ENCODE measurements at places on chromosomes 1 and 21. TPM values are rescaled to one million over a fixed set of nuclear protein-coding genes. Genes with fewer than 3 reads are reported as not detected.

Gene DCDC2B
- not detected for total RNA-seq

Gene RHD
- not detected for total RNA-seq

Gene AQP10
- total RNA-seq, result not detected

Gene SYT14
- total RNA-seq, result not detected

Gene LEFTY1
- total RNA-seq, result not detected

Gene MATN1
- 0.59 TPM for total RNA-seq

Gene HRNR
- total RNA-seq, result not detected

Gene TGFB2
- 58.9 TPM for total RNA-seq

Gene RGS16
- total RNA-seq, result 0.23 TPM

Gene FAM167B
- total RNA-seq, result 1.9 TPM

Gene CFHR5
- not detected for total RNA-seq

Gene SDHB
- total RNA-seq, result 212 TPM

Gene ANKRD35
- total RNA-seq, result not detected

DNA sequence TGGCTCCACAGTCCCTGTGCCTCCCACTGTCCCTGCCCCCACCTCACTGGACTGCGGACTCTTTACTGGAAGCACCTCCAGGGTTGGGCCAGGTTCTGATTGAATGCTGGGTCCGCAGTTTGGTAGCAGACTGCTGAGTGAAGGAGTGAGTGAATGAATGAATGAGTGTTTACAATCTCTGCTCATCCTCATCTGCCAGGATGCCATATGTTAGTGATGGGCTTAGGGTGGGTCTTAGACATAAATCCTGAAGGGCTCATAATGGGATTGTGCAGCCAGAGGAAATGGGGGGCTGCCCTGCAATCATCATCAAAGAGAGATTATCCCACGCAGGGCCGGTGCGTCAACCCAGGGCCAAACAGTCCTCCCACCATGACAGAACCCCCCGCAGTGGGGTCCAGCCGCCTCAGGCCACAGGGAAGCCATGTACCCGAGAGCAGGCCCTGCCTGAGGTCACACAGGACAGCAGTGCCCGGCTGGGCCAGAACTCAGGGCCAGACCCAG is 26.1 kb downstream of the SLC1A7 start:
- H3K27me3 ChIP-seq, result no peaks in the 10 kb centered on the region
- peak overlapping the region; percentile 65 for H3K27ac ChIP-seq
- H3K36me3 ChIP-seq, result no peaks in the 10 kb centered on the region
- H3K4me1 ChIP-seq, result peaks cover 20% of the 10 kb centered on the region

- no peaks in the 10 kb centered on the region for H3K36me3 ChIP-seq
- H3K27me3 ChIP-seq, result no peaks in the 10 kb centered on the region
- H3K4me1 ChIP-seq, result no peaks in the 10 kb centered on the region
- no peak for DNase-seq
- H3K27ac ChIP-seq, result no peak overlapping the region
- no peak overlapping the region for H3K4me3 ChIP-seq
Measured at GRCh38 chr1:237241038-237241437, 199.1 kb downstream of the RYR2 start.

- no peak overlapping the region for H3K27ac ChIP-seq
- DNase-seq, result no peak
- H3K4me1 ChIP-seq, result no peaks in the 10 kb centered on the region
- H3K4me3 ChIP-seq, result no peak overlapping the region
Measured at GRCh38 chr1:162857850-162858249, 3.1 kb downstream of the CCDC190 start.

DNA sequence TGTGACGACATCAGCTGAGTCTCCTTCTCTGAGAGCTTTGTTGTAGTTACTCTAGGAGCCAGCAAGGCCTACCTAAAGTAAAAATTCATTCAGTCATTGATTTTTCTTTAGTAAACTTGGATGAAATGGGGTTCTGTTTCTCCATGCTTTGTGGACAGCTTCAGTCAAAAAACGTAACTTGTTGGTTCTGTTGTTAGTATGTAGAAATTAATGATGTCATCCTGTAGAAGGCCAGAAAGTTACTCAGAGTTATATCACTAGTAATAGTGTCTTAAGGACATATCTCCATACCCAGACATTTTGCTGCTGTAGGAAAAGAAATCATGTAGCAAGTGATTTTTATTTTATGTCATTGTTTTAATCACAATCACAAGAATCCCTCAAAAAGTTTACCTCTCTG is 43.0 kb downstream of the KDM1A start:
- H3K4me3 ChIP-seq, result no peak overlapping the region
- DNase-seq, result no peak
- H3K27ac ChIP-seq, result no peak overlapping the region
- H3K4me1 ChIP-seq, result no peaks in the 10 kb centered on the region
- H3K27me3 ChIP-seq, result no peaks in the 10 kb centered on the region

- no peak overlapping the region for H3K27ac ChIP-seq
- H3K4me1 ChIP-seq, result no peaks in the 10 kb centered on the region
- H3K27me3 ChIP-seq, result no peaks in the 10 kb centered on the region
- no peak for DNase-seq
Measured at GRCh38 chr21:16185766-16186165, 456.0 kb downstream of the USP25 start.

DNA sequence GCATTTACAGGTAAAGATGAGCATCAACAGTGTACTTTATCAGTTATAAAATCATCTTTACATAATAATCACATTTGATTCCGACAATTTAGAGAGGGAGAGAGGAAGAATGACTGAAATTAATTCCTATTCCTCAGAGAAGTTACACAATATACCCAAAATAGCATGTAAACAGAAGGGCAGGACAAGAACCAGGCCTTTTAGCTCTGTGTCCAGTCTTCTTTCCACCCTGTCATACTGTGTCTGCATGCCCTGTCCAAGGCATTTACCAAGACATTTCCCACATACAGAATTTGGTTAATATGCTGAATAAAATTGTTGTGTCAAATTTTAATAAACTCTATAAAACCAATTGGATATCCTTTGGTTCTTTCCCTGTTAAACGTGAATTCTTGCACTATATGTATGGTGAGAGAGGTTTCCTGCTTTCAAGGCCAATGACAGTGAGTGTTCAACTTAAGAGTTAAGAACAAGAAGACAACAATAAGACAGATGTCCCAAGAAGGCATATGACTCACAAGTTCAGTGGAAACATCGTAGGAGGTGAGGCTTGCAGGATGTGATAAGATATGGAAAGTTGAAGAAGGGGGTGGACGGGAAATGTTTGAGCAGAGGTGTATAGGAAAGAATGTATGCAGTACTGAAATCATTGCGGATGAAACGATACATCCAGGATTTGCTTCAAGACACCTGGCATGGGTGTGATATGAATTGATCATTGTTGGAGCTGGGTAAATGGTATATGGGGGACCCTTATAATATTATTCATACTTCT is 20.8 kb downstream of the LRRC8B start:
- no peak for DNase-seq
- no peak overlapping the region for H3K27ac ChIP-seq
- peaks cover 7% of the 10 kb centered on the region for H3K4me1 ChIP-seq
- H3K36me3 ChIP-seq, result no peaks in the 10 kb centered on the region

GRCh38 chr1:212624976-212625501 is 16.5 kb downstream of the ATF3 start:
- no peak for DNase-seq
- H3K36me3 ChIP-seq, result no peaks in the 10 kb centered on the region
- no peak overlapping the region for H3K4me3 ChIP-seq
- H3K27me3 ChIP-seq, result no peaks in the 10 kb centered on the region
- no peaks in the 10 kb centered on the region for H3K4me1 ChIP-seq

- peak; percentile 61 for DNase-seq
- H3K27ac ChIP-seq, result peak overlapping the region; percentile 88
- no peak overlapping the region for H3K4me3 ChIP-seq
- no peaks in the 10 kb centered on the region for H3K36me3 ChIP-seq
Measured at GRCh38 chr21:35257413-35257812, 208.3 kb upstream of the RUNX1 start.

- H3K27ac ChIP-seq, result no peak overlapping the region
- H3K4me1 ChIP-seq, result no peaks in the 10 kb centered on the region
- no peaks in the 10 kb centered on the region for H3K36me3 ChIP-seq
- H3K27me3 ChIP-seq, result no peaks in the 10 kb centered on the region
- DNase-seq, result no peak
Measured at GRCh38 chr21:44329086-44329889, 9.9 kb downstream of the CFAP410 start.

- H3K36me3 ChIP-seq, result no peaks in the 10 kb centered on the region
- H3K4me1 ChIP-seq, result no peaks in the 10 kb centered on the region
- no peak for DNase-seq
- no peak overlapping the region for H3K27ac ChIP-seq
- H3K4me3 ChIP-seq, result no peak overlapping the region
- H3K27me3 ChIP-seq, result no peaks in the 10 kb centered on the region
Measured at GRCh38 chr21:17461582-17461981, 51.3 kb upstream of the CXADR start.

- no peak overlapping the region for H3K27ac ChIP-seq
- no peaks in the 10 kb centered on the region for H3K27me3 ChIP-seq
- no peak for DNase-seq
- H3K4me3 ChIP-seq, result no peak overlapping the region
Measured at GRCh38 chr1:46517932-46518498, 28.4 kb downstream of the DMBX1 start.

DNA sequence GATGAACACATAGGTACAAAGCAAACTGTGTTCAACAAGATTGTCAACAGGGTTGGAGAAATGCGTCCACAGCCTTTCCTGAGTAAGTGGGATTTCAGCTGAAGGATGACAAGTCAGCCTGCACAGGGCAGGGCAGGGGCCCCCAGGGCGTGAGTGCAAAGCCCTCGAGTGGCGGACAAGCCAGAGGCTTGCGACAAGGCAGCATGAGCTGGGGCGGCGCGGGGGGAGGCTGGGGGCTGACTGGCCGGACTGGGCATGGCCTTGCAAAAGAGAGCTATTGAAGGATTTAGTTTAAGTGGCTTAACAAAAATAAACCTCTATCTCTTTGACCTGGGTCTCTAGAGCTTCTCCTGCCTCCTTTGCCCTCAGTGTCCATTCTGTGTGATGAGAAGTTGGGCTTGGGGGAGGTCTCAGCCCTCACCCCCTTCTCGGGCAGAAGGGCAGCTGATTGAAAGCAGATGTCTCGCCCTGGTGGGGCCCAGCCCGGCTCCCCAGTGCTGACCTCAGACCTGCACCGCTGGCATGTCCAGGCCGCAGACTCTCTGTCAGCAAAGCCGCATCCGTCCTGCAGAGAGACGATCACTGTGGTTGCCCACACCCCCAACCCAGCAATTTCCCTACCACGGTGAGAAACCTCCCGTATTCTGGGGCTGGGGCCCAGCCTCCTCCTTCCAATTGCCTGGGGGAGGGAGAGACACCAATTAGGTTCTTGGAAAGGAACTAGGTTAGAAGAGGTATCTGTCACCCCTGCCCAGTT is 24.3 kb upstream of the EPS8L3 start:
- peaks cover 87% of the 10 kb centered on the region for H3K4me1 ChIP-seq
- no peaks in the 10 kb centered on the region for H3K36me3 ChIP-seq
- no peak for DNase-seq
- H3K27ac ChIP-seq, result peak overlapping the region; percentile 93

DNA sequence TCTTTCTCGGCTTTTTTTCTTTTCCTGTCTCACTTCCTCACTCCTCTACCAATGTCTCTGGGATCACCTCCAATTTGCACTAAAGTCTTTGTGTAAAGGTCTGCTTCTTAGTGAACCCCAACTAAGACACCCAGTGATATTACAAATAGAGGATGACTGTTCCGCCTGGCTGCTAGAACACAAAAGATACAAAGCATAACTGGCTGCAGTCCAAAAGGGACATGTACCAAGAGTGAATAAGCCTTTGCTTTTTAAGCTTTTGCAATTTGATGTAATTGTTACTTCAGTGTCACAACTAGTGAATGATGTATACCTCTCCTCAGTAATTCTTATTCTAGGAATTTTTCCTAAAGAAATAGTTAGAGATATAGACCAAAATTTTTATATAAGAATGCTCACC is 82.8 kb upstream of the BEND5 start:
- H3K27ac ChIP-seq, result no peak overlapping the region
- DNase-seq, result no peak
- H3K36me3 ChIP-seq, result no peaks in the 10 kb centered on the region
- H3K4me3 ChIP-seq, result no peak overlapping the region

- H3K27ac ChIP-seq, result no peak overlapping the region
- no peaks in the 10 kb centered on the region for H3K4me1 ChIP-seq
- H3K27me3 ChIP-seq, result peaks cover 4% of the 10 kb centered on the region
- no peak overlapping the region for H3K4me3 ChIP-seq
- no peak for DNase-seq
Measured at GRCh38 chr1:206941766-206942418, 4.4 kb downstream of the PIGR start.

GRCh38 chr1:1678581-1679380 is 13.8 kb downstream of the SLC35E2B start:
- peak; percentile 12 for DNase-seq
- no peaks in the 10 kb centered on the region for H3K27me3 ChIP-seq
- no peak overlapping the region for H3K4me3 ChIP-seq

GRCh38 chr1:119114786-119115185 is 25.7 kb downstream of the WARS2 start:
- H3K27me3 ChIP-seq, result no peaks in the 10 kb centered on the region
- DNase-seq, result no peak
- no peak overlapping the region for H3K4me3 ChIP-seq
- H3K36me3 ChIP-seq, result no peaks in the 10 kb centered on the region
- no peaks in the 10 kb centered on the region for H3K4me1 ChIP-seq

- peaks cover 3% of the 10 kb centered on the region for H3K27me3 ChIP-seq
- no peak for DNase-seq
- H3K4me3 ChIP-seq, result no peak overlapping the region
- H3K4me1 ChIP-seq, result no peaks in the 10 kb centered on the region
- H3K36me3 ChIP-seq, result no peaks in the 10 kb centered on the region
Measured at GRCh38 chr1:206658264-206658980, 23.1 kb downstream of the DYRK3 start.

DNA sequence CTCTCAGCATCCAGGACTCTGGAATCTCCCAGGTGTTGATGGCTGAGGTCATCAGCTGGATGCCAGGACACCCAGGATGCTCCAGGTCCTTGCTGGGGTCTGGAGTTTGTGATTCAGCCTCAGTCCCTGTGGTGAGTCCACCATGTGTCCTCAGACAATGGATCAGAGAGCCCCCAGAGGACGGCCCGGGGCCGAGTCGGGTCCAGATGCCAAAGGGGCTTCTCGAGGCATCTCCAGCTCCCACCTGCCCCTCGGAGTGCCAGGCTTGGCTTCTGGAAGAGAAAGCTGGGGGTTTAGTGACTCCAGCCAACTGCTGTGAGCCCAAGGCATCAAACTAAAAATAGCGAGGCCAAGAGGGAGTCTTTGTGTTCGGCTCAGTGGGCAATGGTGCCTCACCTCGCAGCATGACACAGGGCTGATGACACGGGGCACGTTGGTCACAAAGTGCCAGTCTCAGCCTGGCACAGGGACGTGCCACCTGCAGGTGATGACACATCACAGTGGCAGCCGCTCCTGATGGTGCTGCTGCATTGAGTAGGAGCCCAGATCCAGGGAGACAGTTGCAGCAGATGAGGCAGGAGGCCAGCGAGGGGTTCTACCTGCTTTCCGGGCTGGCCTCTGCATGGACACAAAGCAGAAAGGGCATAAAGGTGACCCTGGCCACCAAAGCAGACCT is 10.6 kb downstream of the PDE9A start:
- H3K27me3 ChIP-seq, result no peaks in the 10 kb centered on the region
- no peaks in the 10 kb centered on the region for H3K36me3 ChIP-seq
- no peak for DNase-seq
- H3K27ac ChIP-seq, result no peak overlapping the region
- H3K4me1 ChIP-seq, result no peaks in the 10 kb centered on the region

GRCh38 chr1:11528611-11529261 is 49.8 kb downstream of the DISP3 start:
- DNase-seq, result no peak
- H3K4me3 ChIP-seq, result no peak overlapping the region
- H3K36me3 ChIP-seq, result no peaks in the 10 kb centered on the region
- H3K27ac ChIP-seq, result no peak overlapping the region
- H3K4me1 ChIP-seq, result no peaks in the 10 kb centered on the region

Measured in Panc1 (cell line).